ENCODE measurements at places on chromosomes 4 and X.

DNA sequence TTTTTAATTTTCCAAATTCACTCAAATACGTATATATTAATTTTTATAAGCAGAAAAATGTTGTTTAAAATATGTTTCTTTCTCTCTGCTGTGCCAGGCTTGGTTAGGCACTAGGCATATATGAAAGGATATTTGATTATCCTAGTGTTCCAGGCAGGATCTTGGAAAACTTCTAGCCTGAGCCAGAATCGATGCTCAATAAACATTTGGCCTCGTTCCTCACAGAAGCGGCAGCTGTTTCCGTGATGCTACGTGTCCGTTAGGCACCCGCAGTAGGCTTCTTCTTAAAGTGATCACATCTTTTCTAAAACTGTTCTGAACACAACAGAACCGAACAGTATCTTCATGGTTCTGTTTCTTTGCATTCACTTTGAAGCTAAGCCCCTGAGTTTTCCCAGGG, 50.1 kb upstream of the CRMP1 start:
- no peak for DNase-seq

DNA sequence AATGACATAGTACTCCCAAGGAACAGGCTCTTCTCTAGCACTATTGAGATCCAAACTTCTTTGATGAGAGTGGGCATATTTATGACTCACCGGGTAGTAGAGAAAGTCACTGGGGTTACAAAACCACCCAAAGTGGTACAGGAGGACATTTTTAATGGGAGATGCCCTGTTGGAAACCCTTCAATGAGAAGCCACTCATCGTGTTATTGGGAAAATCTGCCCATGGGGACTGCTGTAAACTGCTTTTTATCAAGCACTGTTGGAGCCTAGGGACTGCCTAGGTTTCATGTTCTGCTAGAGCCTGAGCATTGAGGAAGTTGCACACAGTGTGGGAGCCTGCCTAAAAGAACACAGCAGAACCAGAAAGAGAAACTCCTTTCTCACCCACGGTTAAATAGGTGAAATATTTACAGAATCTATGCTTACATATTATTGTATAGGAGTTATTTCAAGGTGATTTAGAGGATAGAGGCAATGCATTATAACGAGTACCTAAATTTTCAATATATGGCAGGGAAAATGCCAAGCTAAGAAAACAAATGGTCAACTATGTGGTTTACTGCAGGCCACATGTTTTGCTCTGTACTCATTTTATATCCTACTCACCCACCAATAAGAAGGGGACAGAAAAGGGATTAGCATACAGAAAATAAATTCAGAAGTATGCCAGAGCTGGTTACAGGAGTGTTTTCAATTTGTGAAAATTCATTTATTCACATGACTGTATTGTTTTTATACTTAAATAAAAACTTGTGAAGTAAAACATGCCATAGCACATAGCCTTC, 559.1 kb downstream of the FSTL5 start:
- no peak for DNase-seq

GRCh38 chr4:145956288-145956890, 17.8 kb upstream of the ZNF827 start:
- no peak for DNase-seq

DNA sequence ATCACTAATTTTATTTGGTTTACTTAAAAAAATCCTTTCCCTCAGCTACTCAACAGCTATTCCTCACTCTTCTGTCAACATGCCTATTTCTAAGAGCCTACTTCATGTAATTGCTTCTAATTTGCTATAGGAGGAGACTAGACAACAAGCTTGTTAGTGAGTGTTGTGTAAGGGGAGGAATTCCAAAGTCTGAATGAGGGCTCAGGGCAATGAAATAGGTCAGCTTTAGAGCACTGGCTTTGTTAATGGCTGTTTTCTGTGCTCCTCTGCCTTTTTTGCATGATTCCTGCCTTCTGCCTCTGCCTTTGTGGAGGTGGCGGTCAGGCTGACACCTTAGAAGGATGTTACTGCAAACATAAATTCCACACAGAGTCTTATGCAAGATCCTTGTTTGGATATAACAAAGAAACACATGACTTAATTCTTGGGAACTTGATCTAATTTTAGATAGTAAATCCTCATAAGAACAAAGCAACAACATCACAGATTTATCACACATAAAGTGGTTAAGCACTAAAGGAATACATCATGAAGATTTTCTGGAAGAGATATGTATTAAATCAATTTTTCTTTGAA, 15.0 kb upstream of the PAGE1 start:
- DNase-seq: no peak

DNA sequence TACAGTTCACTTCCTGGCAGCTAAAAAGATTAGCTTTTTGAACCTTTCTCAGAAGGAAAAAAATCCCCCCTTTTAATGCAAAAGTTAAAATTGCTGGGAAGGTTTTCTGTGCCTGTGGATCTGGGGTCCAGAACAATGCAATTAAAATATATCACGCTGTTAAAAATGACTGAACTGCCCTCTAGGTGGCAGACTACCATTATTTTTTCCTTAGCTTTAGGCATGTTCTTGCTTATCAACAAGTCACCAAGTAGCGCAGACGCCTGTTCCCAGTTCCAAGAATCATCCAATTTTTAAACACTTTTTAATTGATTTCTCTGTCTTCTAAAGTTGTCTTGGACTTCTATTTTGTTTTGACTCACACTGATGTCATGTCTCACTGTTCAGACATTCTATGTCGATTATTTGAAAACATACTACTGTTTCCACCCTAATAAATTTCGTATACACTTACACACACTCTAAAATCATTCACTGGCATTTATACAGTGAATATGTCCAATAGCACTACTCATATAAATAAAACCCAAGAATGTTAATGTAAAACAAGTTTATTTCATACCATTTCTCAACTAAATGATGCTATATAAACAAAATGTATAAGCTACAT, 661.6 kb downstream of the RAPGEF2 start:
- no peak for DNase-seq

GRCh38 chrX:5957506-5957905, 271.2 kb downstream of the NLGN4X start:
- DNase-seq: no peak

All from osteocyte (in vitro differentiated cells).